RWPE2 (cell line): ENCODE measurements at places on chromosomes 1 and 21.

- H3K36me3 ChIP-seq, result no peaks in the 10 kb centered on the region
- no peaks in the 10 kb centered on the region for H3K27me3 ChIP-seq
- H3K4me1 ChIP-seq, result peaks cover 18% of the 10 kb centered on the region
- H3K4me3 ChIP-seq, result no peak overlapping the region
Observed at GRCh38 chr1:197736685-197737084, 38.6 kb downstream of the DENND1B start.

GRCh38 chr1:64378826-64379225 is 91.1 kb upstream of the CACHD1 start:
- H3K4me3 ChIP-seq, result no peak overlapping the region
- H3K27ac ChIP-seq, result no peak overlapping the region
- DNase-seq, result no peak
- H3K27me3 ChIP-seq, result no peaks in the 10 kb centered on the region

DNA sequence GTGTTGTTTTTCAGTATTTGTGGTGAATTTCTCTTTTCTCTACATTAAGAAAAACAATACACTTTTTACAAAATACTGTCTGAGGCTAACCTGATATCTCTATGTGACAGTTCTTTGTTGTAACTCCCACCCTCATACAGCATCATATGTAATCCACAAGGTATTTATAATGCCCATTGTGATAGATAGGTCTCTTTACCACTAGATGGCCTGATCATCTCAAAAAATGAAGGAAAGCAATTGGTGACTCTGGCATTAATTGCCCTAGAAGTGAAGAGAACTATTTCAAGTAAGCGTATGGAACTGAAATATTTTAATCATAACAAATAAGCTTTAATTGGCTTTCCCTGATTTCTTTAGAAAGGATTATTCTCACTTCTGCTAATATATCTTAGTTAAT is 36.2 kb upstream of the HFM1 start:
- H3K27ac ChIP-seq, result no peak overlapping the region
- no peak overlapping the region for H3K4me3 ChIP-seq
- peaks cover 10% of the 10 kb centered on the region for H3K27me3 ChIP-seq
- no peaks in the 10 kb centered on the region for H3K4me1 ChIP-seq
- no peak for DNase-seq
- H3K36me3 ChIP-seq, result no peaks in the 10 kb centered on the region

DNA sequence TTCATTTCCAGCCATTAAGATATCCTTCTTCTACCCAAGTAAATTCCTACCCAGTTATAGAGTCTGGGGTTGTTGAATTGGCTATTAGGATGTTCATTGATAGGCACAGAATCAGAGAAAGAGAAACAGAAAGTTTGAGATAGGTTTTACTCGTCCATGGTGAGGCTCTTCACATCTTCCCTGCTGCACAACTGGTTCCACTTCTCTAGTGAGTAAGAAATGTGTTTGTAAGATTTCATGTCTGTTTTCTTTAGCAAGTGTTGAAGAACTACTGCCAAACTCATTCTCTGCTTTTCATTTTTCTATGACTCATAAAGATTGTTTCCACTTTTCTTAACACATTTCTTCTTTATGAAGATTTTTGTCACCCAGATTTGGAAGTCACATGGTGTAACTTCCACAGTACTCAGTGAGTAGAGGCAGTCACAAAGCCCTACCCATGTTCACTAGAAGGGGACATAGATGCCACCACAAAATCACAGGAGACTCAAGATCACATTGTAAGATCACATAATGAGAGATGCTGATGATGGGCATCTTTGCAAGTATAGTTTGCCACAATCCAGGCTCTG is 152.3 kb downstream of the SNX7 start:
- DNase-seq, result no peak
- no peak overlapping the region for H3K4me3 ChIP-seq
- no peaks in the 10 kb centered on the region for H3K27me3 ChIP-seq

DNA sequence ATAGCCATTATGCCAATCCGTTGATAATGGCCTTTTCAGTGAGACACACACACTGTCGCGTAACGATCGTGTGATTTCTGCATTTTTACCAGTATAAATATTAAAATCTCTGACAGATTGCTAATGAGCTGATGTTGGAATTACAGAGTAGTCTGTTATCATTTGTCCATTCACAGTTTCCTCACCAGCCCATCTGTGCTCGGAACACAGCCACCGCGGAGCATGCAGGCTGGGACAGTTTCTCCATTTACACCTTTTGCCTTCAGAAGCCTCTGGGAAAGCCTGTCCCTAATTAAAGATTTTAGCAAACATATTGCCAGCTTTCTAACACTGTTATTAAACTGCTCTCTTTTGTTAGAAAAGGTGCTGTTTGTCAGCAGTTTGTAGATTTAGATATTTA is 82.2 kb upstream of the BARHL2 start:
- H3K4me3 ChIP-seq, result no peak overlapping the region
- no peak for DNase-seq
- H3K27ac ChIP-seq, result no peak overlapping the region
- H3K27me3 ChIP-seq, result peaks cover 9% of the 10 kb centered on the region
- H3K4me1 ChIP-seq, result no peaks in the 10 kb centered on the region
- H3K36me3 ChIP-seq, result no peaks in the 10 kb centered on the region

GRCh38 chr1:197149340-197149739 is 2.9 kb upstream of the ASPM start:
- H3K27me3 ChIP-seq, result no peaks in the 10 kb centered on the region
- H3K4me3 ChIP-seq, result no peak overlapping the region
- no peak overlapping the region for H3K27ac ChIP-seq

GRCh38 chr1:5597171-5597850 is 394.9 kb downstream of the NPHP4 start:
- no peaks in the 10 kb centered on the region for H3K27me3 ChIP-seq
- no peak for DNase-seq
- H3K36me3 ChIP-seq, result no peaks in the 10 kb centered on the region
- no peak overlapping the region for H3K4me3 ChIP-seq
- no peaks in the 10 kb centered on the region for H3K4me1 ChIP-seq
- H3K27ac ChIP-seq, result no peak overlapping the region

DNA sequence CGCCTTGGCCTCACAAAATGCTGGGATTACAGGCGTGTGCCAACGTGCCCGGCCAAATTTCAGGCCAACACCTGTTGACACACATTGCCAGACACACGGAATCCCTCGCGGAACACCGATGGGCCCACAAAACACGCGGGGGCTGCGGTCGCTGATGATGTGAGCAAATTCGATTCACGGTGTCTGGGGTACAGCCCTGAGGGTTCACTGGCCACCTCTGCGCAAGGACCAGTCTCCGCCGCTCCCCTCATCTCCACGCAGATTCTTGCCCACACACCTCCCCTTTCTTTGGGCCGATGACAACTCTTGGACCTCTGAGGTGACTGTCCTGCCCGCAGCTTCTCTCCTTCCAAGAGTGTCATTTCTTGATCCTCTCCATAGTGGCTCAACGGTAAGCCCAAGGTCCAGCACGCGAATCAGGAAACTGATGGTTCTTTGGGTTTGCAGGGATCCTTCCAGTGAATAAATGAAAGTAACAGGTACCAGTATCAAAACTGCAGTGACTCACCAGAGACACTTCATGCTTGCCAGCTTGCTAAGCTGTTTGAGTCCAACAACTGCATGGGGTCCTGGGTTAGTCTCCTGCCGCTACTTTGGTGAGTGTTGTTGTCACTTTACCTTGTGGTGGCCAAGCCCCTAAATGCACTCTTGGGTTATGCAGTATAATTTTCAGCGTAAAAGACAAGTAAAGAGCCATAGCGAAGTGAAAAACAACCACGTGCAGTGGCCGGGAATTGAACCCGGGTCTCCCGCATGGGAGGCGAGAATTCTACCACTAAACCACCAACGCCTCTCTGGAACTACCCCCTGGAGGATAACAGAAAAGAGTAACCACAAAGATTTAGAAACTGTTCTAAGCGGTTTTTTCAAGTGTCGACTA is 11.0 kb upstream of the RNU1-3 start:
- no peak for DNase-seq
- H3K36me3 ChIP-seq, result no peaks in the 10 kb centered on the region
- no peak overlapping the region for H3K4me3 ChIP-seq
- no peak overlapping the region for H3K27ac ChIP-seq

DNA sequence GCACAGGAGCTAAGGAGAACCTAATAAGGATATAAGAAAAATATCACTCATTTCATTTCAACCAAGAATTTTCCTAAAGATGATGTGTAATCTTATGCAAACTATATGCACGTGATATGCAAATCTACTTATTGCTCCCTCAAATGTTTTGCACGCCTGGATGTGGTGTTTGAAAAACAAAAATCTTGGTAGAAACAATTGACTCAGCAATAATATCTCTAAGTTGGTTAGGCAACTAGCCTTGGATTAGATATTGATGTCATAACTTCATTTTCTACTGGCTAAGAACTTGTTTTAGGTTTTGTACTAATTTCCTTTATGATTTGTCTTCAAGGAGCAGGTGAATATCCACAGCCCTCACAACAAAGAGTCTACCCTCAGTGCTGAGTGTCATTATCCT is 164.6 kb downstream of the TM2D1 start:
- H3K4me3 ChIP-seq, result no peak overlapping the region
- H3K27ac ChIP-seq, result no peak overlapping the region
- H3K36me3 ChIP-seq, result no peaks in the 10 kb centered on the region
- H3K27me3 ChIP-seq, result no peaks in the 10 kb centered on the region

DNA sequence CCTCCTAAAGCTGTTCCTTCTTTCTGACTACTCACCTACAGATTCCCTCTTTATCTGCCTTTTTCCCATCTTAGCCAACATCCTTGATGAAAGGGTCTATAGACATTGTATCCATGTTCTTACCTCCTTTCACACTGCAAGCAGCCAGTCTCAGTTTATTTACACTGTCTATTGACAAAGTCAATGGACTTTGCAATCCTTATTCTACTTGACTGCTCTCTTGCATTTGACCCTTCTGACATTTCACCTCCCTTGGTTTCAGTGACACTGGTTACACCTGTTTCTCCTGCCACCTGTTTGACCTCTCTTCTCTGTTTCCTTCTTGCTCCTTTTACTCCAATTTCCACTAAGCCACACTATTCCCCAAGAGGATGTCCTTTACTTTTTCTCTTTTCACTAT is 224.0 kb upstream of the SNX7 start:
- H3K27ac ChIP-seq, result no peak overlapping the region
- H3K36me3 ChIP-seq, result no peaks in the 10 kb centered on the region
- DNase-seq, result no peak
- H3K27me3 ChIP-seq, result no peaks in the 10 kb centered on the region
- H3K4me1 ChIP-seq, result no peaks in the 10 kb centered on the region

GRCh38 chr21:36915014-36915695 is 51.3 kb downstream of the HLCS start:
- no peaks in the 10 kb centered on the region for H3K36me3 ChIP-seq
- H3K4me3 ChIP-seq, result no peak overlapping the region
- no peak for DNase-seq
- no peak overlapping the region for H3K27ac ChIP-seq
- no peaks in the 10 kb centered on the region for H3K27me3 ChIP-seq
- peaks cover 14% of the 10 kb centered on the region for H3K4me1 ChIP-seq

DNA sequence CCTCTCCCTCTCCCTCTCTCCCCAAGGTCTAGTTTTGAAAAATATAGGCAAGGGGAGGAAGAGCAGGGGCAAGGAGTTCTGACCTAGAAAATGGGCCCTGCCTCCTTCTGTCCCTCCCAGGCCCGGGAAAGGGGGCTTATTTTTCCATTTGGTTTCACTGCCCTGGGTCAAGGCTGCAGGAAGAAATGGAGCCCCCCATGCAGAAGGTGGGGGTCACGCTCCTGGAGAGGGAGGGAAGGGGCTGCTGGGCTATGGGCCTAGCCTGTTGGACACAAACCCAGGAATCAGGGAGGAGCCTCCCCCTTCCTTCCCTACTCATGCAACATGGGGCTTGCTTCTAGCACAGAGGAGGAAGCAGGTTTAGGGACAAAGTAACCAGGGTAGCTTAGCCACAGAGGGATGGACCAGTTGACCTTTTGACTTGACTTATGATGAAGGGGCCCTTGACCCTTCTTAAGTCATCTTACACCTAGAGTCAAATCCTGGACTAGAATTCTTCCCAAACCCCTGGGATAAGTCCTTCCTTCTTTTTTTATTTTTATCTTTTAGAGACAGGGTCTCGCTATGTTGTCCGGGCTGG is 70.4 kb upstream of the SSBP3 start:
- H3K27me3 ChIP-seq, result peaks cover 9% of the 10 kb centered on the region
- no peak for DNase-seq
- H3K27ac ChIP-seq, result no peak overlapping the region
- no peaks in the 10 kb centered on the region for H3K4me1 ChIP-seq

- peaks cover 11% of the 10 kb centered on the region; the same call in 1 of the 2 replicates for H3K36me3 ChIP-seq
- no peak overlapping the region for H3K4me3 ChIP-seq
- H3K4me1 ChIP-seq, result peaks cover 4% of the 10 kb centered on the region
Observed at GRCh38 chr1:27455139-27455811, 34.7 kb downstream of the WASF2 start.

- no peaks in the 10 kb centered on the region for H3K4me1 ChIP-seq
- no peaks in the 10 kb centered on the region for H3K36me3 ChIP-seq
- H3K27me3 ChIP-seq, result no peaks in the 10 kb centered on the region
- DNase-seq, result no peak
Observed at GRCh38 chr1:8533124-8533523, 215.2 kb downstream of the SLC45A1 start.

DNA sequence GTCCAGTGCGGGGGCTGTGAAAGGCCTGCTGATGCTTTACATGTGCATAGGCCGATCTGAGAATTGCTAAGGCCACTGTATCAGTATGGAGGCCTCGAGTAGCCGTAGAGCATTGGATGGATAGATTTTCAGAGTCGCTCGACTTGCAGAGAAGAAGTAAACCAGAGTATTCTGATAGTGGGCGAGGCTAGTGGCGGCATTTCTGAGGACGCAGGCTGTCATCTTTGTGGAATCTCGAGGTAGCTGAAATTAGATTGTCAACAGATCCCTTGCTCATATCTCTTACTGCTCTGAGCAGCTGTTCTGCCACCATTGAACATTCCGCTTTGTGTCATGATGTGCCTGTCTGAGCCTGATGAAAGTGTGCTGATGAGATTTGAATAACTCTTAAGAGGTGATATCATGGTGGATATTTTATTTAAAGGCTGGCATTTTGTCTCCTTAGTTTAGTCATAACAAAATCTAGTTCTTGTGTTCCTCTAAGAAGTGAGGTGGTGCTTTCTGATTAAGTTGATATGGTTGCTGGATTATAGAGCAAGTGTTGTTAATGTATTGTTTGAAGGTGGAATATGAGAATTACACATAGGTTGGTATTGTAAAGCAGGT is 1.5 kb downstream of the KIF1B start:
- no peaks in the 10 kb centered on the region for H3K4me1 ChIP-seq
- H3K4me3 ChIP-seq, result peak overlapping the region; percentile 83
- H3K27ac ChIP-seq, result peak overlapping the region; percentile 85
- no peaks in the 10 kb centered on the region for H3K27me3 ChIP-seq
- DNase-seq, result no peak

GRCh38 chr1:21117597-21118001 is 59.1 kb downstream of the EIF4G3 start:
- no peak for DNase-seq
- H3K36me3 ChIP-seq, result peaks cover 10% of the 10 kb centered on the region; the same call in 1 of the 2 replicates
- H3K4me3 ChIP-seq, result no peak overlapping the region

- DNase-seq, result no peak
- H3K4me3 ChIP-seq, result peak overlapping the region; percentile 64
- H3K4me1 ChIP-seq, result peaks cover 18% of the 10 kb centered on the region
- peaks cover 21% of the 10 kb centered on the region for H3K36me3 ChIP-seq
- peak overlapping the region; percentile 81 for H3K27ac ChIP-seq
Observed at GRCh38 chr1:100039591-100039990, 69.8 kb downstream of the SLC35A3 start.

- peak overlapping the region; percentile 81 for H3K4me3 ChIP-seq
- no peak for DNase-seq
- H3K4me1 ChIP-seq, result peaks cover 10% of the 10 kb centered on the region
Observed at GRCh38 chr1:70205071-70205433, 327 bp downstream of the LRRC40 start.

- peaks cover 3% of the 10 kb centered on the region for H3K4me1 ChIP-seq
- DNase-seq, result no peak
- no peak overlapping the region for H3K27ac ChIP-seq
- no peak overlapping the region for H3K4me3 ChIP-seq
- H3K27me3 ChIP-seq, result no peaks in the 10 kb centered on the region
Observed at GRCh38 chr1:112470966-112471365, 37.8 kb upstream of the WNT2B start.
